ENCODE measurements at places on chromosomes 1 and 21.

GRCh38 chr1:93846206-93846991 lies 32.6 kb downstream of the DNTTIP2 start:
- DNase-seq = peak; percentile 66

- no peak for DNase-seq
Measured at GRCh38 chr1:167666416-167666815, 36.4 kb downstream of the RCSD1 start.

GRCh38 chr1:44101328-44101727 lies 17.3 kb upstream of the KLF17 start:
- no peak for DNase-seq

- DNase-seq = no peak
Measured at GRCh38 chr1:166418344-166418933, 251.6 kb upstream of the FAM78B start.

DNA sequence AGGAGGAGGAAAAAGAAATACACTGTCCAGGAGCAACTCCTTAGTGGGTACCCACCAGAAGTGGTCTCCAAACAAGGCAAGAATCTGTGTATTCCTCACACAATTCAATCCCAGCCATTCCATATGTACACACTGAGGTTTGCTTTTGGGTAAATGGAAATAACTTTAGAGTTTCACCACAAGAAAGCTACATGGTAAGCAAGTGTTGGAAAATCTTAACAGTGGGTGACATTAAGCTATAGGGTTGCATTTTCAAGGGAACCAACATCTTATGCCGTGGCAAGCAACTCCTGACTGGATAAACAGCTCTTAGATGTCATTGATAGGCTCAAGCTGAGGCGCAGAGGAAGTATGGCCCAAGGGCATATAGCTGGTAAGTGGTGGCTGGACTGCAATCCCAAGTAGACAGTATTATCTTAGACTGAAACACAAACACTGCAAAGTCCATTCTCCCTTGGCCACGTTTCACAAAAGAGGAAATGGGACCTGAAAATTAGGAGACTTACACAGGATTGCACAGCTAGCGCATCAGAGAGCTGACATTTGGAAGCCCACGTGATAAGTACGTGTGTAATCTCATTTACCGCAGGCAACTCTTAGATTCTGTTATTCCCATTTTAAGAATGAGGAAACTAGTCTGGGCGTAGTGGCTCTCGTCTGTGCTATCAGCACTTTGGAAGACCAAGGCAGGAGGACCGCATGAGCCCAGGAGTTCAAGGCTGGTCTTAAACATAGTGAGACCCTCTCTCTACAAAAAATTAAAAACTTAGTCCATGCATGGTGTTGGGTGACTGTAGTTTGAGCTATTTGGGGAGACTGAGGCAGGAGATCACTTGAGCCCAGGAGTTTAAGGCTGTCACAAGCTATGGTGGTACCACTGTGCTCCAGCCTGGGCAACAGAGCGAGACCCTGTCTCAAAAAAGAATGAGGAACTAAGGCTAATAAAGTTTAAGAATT lies 4.0 kb upstream of the BRWD1 start:
- no peak for DNase-seq

DNA sequence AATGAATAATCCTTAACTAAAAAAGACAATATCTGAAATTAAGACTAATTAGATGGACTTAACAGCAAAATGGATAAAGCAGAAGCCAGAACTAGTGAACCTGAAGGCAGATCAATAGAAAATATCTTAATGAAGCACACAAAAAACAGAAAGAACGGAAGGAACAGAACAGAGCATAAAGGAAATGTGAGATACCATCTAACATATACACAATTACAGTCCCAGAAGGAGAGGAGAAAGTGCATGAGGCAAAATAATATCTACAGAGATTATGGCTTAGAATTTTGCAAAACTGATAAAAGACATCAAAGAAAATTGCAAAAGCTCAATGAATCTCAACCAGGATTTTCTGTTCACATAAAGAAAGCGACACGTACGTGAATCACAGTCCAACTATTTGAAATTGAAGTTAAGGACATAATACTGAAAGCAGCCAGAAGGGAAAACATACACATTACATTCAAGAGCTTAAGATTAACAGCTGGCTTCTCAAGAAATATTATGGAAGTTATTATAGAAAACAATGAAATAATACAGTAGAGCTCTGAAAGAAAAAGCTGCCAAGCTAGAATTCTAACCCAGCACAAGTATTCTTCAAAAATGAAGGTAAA lies 182.0 kb downstream of the CDC42BPA start:
- no peak for DNase-seq

- no peak for DNase-seq
Measured at GRCh38 chr1:48309564-48310082, 87.1 kb downstream of the SLC5A9 start.

DNA sequence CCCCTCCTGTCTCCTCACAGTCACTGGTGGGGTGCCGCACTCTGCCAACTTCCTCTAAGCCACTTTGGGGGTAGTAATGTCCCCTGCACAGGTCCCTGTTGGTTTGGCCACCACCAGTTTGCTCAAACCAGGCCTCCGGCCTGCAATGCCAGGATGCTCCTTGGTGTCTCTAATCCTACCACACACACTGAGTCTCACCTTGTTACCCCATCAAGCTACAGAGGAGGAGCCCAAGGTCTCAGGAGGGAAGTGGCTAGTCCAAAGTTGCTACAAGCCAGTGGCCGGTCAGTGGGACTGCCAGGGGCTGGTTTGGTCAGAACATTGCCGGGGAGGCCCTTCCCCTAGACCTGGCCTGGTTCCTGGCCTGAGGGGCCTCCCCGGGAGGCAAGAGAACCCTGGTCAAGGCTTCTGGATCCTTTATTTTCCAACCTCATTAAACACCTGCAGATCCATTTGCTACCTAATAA lies 21.5 kb upstream of the LRP8 start:
- no peak for DNase-seq

DNA sequence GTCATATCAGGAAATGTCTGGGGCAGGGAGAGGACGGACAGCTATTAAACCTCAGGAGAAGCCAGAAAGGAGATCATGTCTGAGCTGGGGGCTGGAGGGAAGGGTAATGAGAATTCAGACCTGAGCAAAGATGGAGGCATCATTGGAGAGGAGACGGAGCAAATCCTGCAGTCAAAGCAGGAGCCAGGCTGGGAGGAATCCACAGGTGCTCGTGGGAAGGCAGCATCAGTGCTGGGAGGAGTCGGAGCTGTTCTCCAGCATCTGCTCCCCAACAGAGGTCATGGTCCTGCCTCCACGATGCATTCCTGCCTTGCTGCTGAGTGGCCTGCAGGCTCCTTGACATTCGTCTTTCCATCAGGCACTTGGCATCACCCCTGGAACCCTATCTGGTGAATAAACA lies 148.3 kb upstream of the RAB4A start:
- DNase-seq = no peak

GRCh38 chr1:203364806-203365205 lies 13.9 kb upstream of the FMOD start:
- no peak for DNase-seq

DNA sequence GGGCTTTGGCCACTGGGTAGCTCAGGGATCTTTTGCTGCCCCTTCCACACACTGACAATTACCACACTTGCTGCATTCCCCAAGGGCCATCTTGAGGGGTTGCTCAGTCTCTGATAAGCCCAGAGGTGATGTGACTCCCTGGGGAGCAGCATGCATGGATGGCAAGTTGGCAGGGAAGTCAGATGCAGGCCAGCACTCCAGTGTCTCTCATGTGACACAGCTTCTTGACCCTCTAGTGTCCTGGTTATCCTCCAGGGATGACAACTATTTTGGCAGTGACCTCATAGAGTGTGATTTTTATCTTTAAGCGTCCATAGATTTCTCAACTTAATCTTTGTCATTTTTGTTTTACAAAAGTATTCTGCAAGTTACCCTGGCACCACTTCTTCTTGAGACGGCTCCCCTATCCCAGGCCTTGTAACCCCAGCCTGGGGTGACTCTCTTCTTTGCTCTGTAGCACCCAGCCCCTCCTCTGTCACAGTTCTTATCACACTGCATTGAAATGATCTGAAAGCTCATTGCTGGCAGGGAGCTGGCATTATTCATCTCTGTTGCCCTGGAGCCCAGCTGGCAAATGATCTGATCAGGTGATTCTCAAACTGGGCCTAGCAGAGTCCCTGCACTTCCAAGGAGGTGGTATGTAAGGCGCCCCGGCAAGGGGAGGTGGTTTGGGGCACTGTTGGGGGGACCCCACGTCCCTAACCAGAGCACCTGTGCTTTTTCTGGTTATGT lies 72.6 kb downstream of the TENT5C start:
- DNase-seq = no peak

GRCh38 chr1:47935163-47935562 lies 62.0 kb downstream of the TRABD2B start:
- DNase-seq = no peak

DNA sequence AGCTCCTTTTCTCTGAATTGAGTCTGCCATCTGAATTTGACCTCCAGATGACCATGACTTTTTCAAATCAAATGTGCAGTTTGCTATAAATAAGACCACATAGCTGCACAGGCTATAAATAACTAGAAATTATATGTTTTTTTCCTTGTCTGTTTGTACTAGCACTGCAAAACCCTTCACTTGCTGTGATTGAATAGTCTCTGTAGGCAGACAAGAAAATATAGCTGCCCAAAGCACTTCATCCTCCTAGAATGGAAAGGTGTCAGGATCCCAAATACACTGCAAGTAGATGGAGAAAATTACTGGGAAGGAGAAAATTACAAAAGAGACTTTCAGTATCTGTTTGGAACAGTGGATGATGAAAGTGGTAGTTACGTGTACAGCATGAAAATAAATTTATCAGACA lies 175.8 kb downstream of the APP start:
- no peak for DNase-seq

- no peak for DNase-seq
Measured at GRCh38 chr1:113282893-113283285, 107.4 kb upstream of the MAGI3 start.

DNA sequence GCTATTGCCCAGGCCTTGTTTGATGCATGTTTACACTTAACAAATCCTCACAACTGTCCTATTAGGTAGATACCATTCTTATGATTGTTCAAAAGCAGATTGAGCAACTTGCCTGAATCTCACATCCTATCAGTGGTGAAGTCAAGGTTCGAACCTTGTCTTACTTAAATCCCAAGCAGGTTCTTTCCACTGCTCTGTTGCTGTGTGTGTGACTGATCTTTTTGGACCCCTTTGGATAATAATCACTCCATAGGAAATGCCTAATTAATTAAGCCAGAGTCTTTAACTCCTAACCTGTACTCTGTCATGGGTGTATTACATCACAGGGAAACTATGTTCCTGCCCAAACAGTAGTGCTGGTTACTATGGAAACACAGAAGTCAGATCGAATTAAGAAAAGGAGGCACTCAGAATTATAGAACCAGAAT lies 84.2 kb downstream of the SPATA46 start:
- DNase-seq = no peak

DNA sequence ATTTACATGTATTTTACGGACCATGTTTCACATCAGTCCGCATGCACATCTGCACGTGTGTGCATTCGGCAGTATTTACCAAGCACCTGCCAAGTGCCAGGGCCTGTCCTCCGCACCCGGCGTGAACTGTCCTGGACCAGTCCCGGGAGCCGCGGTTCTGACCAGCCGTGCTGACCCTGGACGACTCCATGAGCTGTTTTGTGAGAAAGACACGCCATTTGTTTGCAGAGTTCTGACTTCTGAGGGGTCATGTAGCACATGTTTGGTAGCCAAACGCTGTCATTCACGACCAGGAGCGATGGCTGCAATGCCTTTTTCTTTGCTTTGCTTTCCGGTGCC lies 3.3 kb upstream of the OLIG2 start:
- no peak for DNase-seq

GRCh38 chr1:11904978-11905377 lies 21.2 kb downstream of the KIAA2013 start:
- DNase-seq = no peak

- DNase-seq = no peak
Measured at GRCh38 chr1:17193222-17194132, 11.5 kb upstream of the PADI1 start.

- no peak for DNase-seq
Measured at GRCh38 chr1:45723248-45723930, 27.1 kb downstream of the IPP start.

DNA sequence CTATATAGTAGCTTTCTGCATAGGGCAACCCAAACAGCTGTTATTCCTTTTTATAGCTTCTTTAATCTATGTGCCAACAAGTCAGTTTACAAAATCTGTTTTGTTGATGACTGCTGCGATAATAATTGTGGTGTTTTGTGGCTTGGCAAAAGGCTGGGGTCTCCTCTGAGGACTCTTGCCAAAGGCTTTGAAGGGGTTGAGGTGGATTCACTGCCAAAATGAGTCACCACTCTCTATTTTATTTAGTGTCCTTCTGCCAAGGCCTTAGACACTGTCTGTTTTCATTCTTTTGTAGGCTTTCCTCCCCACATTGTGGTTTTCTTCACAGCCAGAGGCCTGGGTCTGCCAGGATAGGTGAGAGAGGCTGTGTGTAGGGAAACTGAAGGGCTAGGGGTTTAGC lies 161.8 kb downstream of the NFIA start:
- DNase-seq = no peak

GRCh38 chr1:224637936-224638335 lies 21.8 kb downstream of the CNIH3 start:
- no peak for DNase-seq

DNA sequence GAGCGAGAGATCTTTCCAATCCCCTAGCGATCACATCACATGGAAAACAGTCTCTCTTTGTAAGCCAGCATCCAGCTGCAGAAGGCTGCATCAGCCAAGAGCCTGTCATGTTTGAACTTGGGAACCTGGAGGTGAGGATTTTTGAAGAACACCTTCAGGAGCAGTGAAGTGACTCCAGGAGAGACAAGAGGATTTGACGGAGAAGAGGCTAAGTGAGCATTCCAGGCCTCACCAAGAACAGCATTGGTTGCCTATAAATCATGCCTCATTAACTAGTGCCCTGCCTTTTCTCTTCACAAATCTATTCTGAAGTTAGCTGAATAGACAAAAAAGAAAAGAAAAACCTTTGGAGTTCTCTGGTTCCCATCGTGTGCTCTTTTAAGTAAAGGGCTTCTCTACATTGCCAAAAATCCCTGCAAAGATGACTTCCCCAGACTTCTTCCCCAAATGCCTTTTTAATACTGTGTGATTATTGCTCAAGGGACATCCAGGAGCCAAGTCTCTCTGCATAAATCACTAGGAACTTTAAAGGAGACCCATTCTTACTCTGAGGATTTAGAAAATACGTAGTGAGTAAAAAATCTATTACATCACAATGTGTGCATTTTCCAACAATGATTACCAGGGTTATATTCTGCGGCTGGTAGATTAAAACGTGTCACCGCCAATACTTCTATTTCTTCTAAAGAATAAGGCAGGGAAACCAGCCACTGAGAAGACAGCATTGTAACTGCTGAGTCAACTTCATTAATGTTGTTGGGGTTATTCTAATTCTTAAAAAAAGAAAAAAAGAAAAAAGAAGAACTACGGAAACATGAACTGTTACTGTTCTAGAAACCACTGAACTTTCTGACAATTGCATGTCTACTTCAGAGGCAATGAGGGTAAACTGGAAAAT lies 95.2 kb downstream of the KIF14 start:
- DNase-seq = no peak

- no peak for DNase-seq
Measured at GRCh38 chr1:48036710-48037355, 39.6 kb upstream of the TRABD2B start.
